ENCODE measurements at places on chromosomes 6 and 20. TPM values are rescaled to one million over a fixed set of nuclear protein-coding genes. Genes with fewer than 3 reads are reported as not detected.

PRSS16 gene
- total RNA-seq = not detected

CLDN20 gene
- total RNA-seq = not detected

NOTCH4 gene
- 20.1 TPM for total RNA-seq

SLCO4A1 gene
- 10.4 TPM for total RNA-seq

CNKSR3 gene
- 7.3 TPM for total RNA-seq

ECT2L gene
- not detected for total RNA-seq

NRN1 gene
- 1.7 TPM for total RNA-seq

RNF39 gene
- total RNA-seq = not detected

- no peak for DNase-seq
Measured at GRCh38 chr20:44618318-44618731, 33.2 kb downstream of the ADA start.

DNA sequence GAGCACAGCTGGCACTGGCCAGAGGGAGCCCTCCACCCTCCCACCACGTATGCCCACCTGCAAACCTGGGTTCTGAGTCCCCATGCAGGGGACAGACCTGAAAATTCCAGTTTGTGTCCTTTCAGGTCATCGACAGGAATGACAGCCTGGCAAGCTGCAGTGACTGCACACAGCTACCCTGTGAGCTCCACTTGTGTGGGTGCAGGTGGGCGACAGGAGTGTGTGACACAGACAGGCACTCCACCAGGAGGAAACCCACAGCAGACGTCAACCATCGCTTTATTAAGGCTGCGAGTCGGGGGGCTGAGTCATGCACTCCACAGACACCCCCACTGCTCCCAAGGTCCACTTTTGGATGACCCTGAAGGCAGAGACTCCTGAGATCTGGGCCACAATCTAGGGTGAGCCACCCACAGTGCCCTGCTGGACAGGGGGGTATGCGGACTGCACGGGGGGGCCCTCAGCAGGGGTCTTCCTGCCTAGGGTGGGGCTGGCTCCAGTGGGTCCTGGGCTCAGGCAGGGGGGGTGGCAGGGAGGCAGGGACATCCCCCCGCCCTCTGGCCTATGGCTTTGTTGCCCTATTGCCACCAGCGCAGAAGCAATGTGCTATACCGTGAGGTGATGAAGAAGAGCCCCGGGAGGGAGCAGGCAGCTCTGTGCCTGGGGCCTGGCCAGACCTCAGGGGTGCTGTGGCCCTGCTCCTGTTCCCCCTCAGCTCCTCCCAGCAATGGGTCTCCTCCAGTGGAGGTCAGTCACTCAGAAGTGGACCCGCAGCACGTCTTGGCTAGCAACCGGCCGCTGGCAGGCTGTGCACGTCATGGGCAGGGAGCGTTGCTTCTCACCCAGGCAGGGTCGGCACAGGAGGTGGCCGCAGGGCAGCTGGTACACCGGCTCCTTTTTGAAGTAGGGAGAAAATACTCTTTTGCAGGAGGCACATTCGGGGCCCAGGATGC lies 25.1 kb upstream of the AVP start:
- no peak for DNase-seq

GRCh38 chr6:137804637-137805036 lies 62.4 kb upstream of the TNFAIP3 start:
- DNase-seq = no peak

GRCh38 chr6:16273256-16273655 lies 34.9 kb downstream of the GMPR start:
- DNase-seq = no peak

DNA sequence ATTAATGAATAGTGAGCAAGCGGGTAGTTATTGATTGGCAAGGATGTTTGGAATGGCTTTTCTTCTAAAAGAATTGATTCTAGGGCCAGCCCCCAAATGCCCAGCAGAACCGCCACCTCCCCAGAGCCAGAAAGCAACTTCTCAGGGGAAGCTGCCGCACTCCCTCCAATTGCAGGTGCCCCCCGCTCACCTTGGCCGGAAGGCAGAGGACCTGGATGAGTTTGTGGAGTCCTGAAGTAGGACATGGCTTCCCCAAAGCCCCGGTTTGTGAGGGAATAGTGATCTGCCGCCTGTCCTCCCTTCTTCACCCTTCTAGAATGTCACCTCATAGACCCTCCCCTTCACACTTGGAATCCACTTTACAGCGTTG lies at the start of gene SPATA25:
SPATA25 (minus strand) TSS at position 277 of the 370 bp plus-strand sequence; CDS start at position 245, 32 bp downstream.
- no peak for DNase-seq

DNA sequence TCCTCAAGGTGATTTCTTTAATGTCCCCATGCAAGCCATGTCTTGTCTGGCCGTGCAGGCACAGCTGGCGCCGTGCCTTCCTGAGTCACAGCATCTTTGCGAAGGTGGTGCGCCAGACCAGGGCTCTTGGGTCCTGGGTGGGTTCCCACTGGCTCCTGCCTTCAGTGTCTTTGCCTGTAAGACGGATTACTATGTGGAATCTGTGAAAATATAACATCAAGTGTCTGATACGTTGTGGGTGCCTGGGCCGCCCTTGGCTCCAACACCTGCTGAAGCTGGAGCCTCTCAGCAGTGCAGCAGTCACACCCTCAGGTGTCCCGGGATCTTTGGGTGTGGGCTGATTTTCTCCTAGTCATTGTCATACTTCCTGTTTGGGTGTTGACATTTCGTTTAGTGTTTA lies 3.2 kb downstream of the OSBPL2 start:
- DNase-seq = no peak

DNA sequence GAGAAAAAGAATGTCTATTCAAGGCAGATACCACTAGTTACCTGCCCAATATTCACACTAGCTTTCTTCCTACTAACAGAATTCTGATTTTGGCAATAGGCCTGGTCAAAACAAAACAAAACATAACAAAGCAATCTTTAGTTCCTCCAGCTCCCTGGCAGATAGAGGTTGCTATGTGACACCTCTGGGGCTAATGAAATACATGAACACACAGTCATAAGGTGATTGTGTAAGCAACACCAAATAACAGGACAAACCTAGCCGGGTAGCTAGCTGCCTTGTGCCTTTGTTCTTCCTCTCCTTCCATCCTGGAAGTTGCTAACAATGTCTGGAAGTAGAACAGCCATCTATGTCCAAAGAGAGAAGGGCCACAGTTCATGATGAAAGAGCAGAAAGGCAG lies 6.0 kb upstream of the HMGN3 start:
- no peak for DNase-seq

DNA sequence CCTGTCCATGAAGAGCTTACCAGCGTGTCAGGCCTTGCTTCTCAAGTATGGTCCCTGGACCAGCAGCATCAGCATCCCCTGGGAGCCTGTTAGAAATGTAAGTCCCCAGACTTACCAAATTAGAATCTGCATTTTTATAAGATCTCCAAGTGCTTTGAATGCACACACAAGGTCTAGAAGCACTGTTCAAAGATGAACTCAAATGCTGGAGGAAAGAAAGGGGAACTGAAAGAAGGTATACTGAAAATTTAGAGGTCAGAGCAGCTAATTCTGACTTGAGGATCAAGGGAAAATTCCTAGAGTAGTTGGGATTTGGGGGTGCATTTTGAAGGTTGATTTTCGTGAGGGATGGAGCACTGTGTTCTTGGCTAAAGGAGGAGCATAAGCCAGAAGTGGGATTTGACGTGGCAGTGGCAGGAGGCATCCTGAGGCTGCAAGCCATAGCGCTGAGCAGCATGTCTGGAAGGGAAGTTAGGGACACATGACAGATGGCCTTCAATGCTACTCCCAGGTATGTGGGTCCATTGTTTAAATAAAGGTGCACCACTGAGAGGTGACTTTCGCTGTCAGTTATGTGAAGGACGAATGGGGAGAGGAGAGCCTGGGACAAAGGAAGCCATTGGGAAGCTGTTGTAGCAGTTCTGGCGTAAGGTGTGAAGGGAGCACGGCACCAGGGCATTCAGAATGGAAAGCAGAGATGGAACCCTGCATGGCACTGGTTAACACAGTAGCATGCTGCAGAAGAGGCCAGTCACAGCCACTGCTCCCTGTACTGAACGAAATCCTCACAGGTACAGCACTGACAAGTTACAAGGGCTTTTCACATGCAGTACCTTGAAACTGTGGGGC lies 36.2 kb downstream of the ARMC2 start:
- no peak for DNase-seq

DNA sequence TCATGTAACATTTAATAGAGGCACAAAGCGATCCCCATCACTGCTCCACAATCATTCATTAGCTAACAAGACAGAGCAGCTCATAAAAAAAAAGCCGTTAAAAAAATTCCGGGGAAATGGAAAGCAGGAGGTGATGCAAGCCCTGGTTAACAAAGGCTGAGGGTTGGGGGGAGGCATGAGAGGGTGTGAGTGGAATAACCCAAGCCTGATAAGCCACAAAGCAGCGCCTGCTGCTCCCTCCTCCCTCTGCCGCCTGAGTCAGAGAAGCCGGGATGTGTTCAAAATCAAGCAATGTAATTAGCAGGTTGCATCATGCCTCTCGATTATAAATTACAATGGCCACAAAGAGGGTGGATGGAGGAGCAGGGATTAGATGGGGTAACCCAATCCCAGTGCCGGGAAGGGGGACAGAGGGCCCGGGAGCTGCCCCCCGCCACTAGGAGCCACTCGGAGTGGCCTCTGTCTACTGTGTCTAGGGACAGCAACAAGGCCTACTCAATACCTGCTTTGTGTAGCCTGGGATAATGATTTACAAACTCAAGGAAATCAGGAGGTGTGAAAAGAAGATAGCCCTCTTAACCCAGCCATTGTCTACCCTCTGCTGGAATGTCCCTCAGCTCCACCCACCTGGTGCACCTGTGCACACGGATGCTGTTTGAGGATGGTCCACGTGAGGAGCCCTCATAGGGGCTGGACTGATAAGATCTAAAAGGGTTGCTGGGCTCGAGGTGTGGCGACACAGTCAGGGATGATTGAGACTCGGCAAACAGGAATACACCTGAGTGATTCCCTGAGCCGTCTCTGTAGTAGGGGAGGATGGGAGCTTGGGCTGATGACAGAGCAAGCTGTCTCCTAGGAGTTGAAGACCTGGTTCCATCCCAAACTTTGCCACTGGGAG lies 156.9 kb downstream of the VEGFA start:
- peak; percentile 24 for DNase-seq

- no peak for DNase-seq
Measured at GRCh38 chr20:8361779-8362178, 229.7 kb downstream of the PLCB1 start.

DNA sequence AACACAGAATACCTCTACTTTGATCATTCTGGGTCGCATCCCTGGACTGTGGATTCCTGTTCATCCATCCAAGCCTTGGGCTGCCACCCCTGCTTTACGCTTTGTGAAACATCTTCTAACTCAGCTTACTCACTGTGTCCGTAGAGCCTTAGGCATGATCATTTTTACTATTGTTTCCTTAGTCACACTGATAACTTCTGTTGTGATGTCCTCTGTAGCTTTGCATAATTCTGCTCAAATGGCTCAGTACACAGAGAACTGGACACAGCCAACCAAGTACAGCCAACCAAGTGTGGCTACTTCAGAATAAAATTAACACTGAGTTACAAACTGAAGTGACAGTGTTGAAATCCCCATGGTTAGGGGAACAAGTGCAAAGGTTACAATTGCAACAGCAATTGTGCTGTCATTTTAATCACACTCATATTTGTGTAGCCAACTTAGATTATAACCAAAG lies 8.6 kb upstream of the FKBP1A start:
- DNase-seq = no peak

Measured in pulmonary artery endothelial cell (primary cell).